ENCODE measurements at places on chromosomes 11 and 22. TPM values are rescaled to one million over a fixed set of nuclear protein-coding genes. Genes with fewer than 3 reads are reported as not detected.

Gene PHF5A
- 69.0 TPM for total RNA-seq

Gene ADORA2A
- total RNA-seq = 5.2 TPM

Gene PHLDA2
- total RNA-seq = 9.1 TPM

Gene FAM111B
- 42.2 TPM for total RNA-seq

Gene ZDHHC13
- total RNA-seq = 41.1 TPM

DNA sequence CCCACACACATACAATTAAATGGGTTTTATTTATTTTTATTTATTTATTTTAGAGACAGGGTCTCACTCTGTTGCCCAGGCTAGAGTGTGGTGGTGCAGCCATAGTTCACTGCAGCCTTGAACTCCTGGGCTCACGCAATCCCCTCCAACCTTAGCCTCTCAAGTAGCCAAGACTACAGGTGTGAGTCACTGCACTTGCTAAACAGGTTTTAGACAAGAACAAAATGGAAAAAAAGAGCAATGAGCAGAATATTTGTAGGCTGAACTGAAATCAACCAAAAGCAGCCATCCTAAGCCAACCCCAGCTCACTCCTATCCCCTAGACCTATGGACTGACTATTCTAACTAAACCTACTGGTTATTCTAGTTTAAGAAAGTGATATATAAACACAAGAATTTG, 37.8 kb downstream of the MRE11 start:
- no peak for DNase-seq

DNA sequence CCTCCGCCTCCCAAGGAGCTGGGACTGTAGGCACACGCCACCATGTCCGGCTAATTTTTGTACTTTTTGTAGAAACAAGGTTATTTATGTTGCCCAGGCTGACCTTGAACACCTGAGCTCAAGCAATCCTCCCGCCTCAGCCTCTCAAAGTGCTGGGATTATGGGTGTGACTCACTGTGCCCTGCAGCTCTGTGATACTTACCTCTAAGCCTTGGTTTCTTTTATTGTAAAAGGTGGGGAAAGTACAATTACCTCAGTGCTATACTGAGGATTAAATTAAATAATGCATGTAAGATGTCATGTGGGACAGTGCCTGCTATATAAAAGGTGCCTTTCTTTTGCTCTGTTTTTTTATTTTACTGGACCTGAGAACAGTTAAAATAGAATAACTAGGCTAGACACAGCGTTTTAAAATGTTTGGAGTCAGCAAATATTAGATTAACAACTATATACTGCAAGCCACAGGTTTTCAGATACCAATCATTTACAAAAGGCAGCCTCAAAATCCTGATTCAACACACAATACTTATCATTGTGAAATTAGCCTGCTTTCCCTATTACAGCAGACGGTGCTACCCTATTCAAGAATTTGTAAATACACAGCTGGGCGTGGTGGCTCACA, 30.0 kb downstream of the PRR14L start:
- DNase-seq = no peak

DNA sequence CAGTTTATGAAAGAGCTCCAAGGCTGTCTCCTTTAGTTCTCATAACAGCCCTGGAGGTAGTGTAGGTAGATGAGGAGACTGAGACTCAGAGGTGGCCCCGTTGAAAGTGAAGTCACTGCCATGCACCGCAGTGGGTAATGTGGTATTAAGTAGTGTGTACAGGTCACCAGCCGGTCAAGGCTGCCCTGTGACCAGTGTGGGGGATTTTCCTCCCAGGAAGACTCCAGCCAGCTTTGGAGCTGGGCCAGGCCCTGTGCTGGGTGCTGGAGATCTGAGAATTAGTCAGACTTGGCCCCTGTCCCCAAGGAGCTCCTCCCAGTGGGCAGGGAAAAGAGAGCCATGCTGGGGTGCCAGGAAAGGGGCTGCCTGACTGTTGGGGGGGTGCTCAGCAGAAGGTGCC, 5.3 kb downstream of the OMP start:
- DNase-seq = peak; percentile 99

DNA sequence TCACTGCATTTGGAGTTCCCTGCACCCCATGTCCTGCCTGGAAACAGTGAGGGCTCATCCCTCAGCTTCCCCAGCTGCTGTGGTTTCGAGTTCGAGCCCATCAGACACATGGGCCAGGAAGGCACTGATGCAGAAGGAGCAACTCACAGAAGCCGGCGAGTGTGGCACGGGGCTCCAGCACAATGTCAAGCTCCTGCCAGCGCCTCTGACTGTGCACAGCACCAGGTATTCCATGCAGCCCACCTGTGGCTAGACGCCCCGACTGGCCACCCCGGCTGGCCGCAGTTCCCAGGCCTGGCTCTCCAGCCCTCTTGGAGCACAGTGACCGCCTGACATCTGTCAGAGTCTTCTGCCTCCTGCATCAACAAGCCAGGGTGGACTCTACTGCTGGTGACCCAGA, 419.4 kb downstream of the SHANK2 start:
- no peak for DNase-seq

GRCh38 chr22:35740616-35741015, 22.9 kb downstream of the APOL5 start:
- DNase-seq = no peak

DNA sequence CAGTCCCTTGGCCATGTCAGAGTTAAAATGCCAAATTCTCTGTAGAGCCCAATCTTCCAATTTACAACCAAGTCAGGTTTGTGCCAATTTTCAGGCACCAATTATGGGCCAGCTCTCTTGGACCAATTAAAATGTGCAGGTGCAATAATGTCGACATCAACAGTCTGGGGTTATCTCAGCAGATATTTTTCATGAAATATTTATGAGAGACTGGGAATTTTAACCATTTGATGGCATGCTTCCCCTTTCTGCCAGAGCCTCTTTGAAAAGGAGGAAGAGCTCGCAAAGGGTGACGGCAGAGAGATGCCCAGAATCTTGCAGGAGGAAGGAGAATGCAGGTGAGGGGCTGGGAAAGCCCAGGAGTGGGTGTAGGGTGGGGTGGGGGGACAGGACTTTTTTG, 100.8 kb upstream of the SYT13 start:
- no peak for DNase-seq

DNA sequence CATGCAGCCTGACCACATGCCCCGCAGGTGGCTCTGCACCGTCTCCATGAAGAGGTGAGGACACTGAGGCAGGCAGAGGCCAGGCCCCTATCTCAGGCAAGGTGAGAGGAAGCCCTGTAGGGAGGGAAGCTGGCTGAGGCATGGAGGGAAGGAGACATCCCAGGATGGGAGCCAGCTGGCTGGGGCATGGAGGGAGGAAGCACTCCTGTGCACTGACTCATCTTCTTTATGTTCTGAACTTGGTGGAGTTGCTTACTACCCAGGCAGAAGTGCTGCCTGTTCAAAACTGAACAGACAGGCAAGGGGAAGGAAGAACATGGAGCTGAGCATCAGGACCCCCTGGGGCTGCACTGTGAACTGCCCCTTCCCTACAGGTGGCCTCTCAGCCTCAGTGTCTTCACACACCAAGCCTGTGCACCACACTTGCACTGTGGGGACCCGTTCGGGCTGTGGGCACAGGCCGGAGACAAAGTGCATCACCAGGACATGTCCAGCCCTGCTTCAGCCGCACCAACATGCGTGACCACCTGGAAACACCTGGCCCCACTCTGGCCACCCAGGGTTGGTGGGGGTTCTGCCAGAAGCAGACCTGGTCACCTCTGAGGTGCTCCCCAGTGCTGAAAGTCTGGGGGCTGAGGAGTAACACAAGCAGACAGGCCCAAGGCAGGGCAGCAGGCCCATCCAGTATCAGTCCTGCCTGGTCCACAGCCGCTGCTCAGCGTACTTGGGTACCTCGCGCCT, 55.5 kb downstream of the DGCR2 start:
- DNase-seq = peak; percentile 57

- DNase-seq = no peak
Measured at GRCh38 chr22:49048591-49048990, 779.1 kb downstream of the BRD1 start.

- no peak for DNase-seq
Measured at GRCh38 chr11:77793972-77794371, 26.6 kb downstream of the RSF1 start.

GRCh38 chr22:32803020-32803737, 1.7 kb downstream of the TIMP3 start:
- DNase-seq = peak; percentile 64

- peak; percentile 55 for DNase-seq
Measured at GRCh38 chr11:9972989-9973388, 309.1 kb downstream of the SWAP70 start.

DNA sequence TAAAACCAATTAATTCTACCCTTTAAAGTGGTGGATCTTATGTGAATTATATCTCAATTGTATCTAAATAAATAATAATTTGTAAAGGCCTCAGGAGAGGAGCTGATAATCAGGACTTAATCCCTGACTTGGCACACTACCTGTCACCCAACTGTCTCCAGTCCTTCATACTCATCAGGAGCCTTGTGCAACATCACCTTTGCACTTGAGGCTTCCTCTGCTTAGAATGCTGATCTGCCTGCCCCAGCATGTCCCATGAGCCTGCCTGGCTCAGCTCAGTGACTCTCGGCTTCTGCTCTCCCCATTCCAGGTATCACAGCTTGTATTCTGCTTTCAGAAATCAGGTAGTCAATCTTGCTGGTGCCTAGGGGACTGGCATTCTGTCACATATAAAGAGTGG, 43.9 kb upstream of the PRODH start:
- no peak for DNase-seq

GRCh38 chr11:110373051-110373702, 56.6 kb upstream of the FDX1 start:
- peak; percentile 71 for DNase-seq

GRCh38 chr11:128772814-128773213, 78.9 kb downstream of the FLI1 start:
- DNase-seq = no peak

DNA sequence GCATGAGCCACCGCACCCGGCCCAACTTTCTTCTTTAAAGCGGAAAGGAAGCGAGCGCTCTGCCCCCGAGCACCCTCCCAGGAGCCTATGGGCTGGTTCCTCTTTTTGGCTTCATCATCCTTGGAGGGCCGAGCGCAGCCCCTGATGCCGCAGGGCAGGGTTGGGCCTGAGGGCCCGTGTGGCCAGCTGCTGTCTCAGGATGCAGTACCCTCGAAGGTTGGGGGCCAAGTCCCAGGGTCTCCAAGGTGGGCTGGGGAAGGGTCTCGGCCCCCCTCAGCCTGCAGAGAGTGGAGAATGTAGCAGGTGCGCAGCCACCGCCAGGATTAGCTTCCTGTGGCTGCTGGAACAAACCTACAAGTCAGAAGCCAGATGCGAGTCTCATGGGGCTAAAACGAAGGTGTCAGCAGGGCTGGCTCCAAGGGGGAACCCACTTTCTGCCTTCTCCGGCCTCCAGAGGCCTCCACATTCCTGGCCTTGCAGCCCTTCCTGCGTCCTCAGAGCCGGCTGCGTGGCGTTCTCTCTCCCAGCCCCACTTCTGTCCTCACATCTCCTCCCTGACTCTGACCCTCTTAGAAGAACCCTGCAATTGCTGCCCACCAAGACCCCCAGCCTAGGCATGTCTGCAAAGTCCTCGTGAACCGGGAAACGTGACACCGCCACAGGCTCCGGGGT, 2.9 kb downstream of the PANX2 start:
- no peak for DNase-seq

DNA sequence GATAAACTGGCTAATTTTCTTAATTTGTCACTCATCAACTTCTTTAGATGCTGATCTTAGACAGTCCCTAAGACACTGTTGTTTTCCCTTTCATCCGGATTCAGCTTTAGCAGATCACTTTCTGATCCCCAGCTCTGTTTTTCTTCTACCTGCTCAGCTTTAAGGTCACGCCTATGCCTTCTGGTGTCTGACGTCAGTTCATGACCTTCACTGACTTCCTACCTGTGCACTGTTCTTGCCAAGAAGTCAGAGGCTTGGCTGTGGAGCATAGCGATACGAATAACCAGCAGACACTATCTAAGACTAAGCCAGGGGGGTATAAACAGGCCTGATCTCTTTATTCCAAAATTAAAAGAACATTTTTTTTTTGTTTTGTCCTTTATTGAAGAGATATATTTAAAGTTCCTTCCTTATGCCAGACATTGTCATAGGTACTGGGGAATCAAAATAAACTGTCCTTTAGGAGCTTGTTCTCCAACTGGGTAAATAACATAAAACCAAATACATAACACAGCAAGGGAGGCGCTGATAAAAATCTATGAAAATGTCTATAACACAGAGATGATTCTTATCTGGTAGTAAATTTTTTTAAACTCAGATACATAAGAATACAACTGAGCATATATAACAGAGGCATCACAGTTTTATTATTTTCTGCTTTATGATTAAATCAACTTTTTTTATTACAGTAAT, 352.2 kb upstream of the CTSC start:
- no peak for DNase-seq

DNA sequence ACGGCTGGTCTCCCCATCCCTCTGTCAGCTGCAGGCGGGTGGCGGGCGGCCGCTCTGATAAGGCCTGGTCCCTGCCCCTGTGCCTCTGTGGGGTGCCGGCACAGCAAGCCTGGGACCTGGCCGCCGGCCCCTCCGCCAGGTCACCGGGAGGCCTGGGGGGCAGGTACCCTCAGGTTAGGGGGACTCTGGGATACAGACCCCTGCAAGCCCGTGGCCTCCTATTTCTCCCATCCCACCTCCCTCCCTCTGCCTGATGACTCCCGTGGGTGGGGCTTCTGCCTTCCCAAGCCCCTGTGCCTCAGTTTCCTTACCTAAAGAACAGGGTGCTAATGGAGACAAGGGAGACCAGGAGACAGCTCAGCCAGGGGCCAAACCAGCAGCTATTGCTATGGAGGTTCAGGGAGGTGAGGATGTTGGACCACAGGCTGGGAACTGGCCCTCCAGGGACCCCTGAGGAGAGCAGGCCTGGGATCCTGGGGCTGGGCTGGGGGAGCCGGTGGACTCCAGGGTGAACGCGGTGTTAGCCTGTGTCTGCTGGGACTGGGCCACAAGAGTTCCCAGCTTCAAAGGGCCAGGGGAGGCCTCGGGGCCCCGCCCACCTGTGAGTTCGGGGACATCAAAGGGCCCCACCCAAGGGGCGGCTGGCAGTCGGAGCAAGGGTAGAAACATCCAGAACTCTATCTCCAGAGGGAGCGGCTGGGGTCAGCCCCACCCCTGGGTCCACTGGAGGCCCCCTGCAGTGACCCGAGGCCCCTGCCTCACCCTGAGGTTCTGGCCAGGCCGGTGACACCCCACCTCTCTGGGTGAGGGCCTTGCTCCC, 32.0 kb upstream of the TH start:
- no peak for DNase-seq

GRCh38 chr11:35750981-35751663, 88.5 kb downstream of the TRIM44 start:
- DNase-seq = no peak

- DNase-seq = no peak
Measured at GRCh38 chr11:117574551-117574950, 222.5 kb downstream of the DSCAML1 start.

GRCh38 chr11:110251836-110252235, 44.6 kb downstream of the RDX start:
- peak; percentile 95 for DNase-seq

DNA sequence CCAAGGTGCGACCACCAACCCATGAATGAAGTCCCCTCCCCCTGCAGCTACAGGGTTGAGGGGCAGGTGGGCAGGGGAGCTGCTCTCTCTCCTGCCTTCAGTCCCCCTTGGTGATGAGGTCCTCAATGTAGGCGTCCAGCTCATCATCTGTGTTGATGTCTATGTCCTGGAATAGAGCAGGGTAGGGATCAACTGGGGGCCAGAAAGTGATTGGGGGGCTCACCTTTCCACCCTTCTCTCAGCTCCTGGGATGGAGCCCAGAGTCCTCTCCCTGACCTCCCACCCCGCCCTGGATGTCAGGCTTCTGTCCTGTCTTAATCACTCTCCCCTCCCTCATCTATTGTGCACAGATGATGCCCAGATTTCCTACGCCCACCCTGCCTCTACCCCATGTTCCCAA, 41.9 kb downstream of the MORC2 start:
- no peak for DNase-seq
